ENCODE measurements at places on chromosomes 3 and 15. TPM values are rescaled to one million over a fixed set of nuclear protein-coding genes. Genes with fewer than 3 reads are reported as not detected.

DNA sequence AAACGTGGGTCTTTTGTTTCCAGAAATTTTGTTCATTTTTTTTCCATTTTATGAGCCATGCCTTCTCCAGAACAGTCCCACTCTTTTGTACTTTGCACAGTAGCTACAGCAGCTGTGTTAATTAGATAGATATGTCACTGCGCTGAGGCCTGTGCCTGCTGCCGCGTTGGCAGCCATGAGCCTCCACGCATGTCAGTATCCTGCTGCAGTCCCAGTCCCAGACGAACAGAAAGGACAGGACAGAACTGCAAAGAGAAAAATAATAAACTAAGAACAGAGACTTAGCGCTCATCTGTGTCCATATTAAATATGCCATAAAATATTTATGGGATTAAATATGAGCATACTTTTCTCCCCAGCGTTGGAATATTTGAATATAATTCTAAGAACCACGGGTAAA is 442.4 kb upstream of the RARB start:
- DNase-seq: no peak

DNA sequence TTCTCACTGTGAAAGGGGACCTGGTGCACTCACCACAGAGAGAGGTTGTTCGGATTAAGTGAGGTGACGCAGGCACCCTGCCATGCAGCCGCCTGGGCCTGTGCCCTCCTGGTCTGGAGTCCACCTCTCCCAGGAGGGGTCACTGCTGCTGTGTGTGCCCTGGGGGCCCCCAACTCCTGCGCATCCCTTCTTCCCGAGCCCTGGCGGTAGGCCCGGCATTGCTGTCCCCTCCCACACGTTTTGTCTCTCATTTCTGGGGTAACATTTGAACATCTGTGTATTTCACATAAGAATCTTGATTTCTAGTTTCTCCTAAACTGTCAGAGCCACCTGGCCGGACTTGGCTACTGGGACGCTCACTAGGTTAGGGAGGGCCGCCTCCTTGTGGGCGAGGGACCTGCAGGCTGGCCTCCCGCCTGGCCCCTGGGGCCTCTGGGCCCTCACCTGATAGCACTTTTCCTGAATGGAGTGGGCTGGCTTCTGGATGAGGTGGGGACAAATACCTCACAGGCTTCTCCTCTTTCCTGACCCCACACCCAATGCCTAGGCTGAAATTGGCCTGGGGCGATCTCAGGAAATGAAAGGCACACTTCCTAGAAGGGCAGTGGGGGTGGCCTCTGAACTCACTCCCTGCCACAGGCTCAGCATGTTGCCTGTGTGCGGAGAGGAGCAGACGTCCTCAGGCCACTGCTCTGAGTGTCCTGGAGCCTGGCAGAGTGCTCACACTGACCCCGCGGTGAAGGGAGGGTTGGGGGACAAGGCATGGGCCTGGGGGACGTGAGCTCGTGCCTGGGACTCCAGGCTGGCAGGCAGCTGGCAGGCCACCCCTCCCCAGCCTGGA is 104.2 kb upstream of the PRR23E start:
- DNase-seq: no peak

GRCh38 chr3:39762537-39763070 is 46.8 kb upstream of the MYRIP start:
- DNase-seq: no peak

- no peak for DNase-seq
Observed at GRCh38 chr15:39139431-39140059, 441.3 kb upstream of the THBS1 start.

GRCh38 chr15:36841193-36841592 is 259.2 kb downstream of the MEIS2 start:
- DNase-seq: no peak

GRCh38 chr15:30922480-30923311 is 19.0 kb downstream of the FAN1 start:
- DNase-seq: no peak

Gene SPTBN5
- 0.55 TPM for polyA plus RNA-seq

Gene GOLGA6L7
- polyA plus RNA-seq: not detected

Data from B cell (primary cell).